ENCODE measurements at places on chromosomes 7 and 10.

- DNase-seq = no peak
Observed at GRCh38 chr7:27603813-27604212, 58.9 kb downstream of the HIBADH start.

- no peak for DNase-seq
Observed at GRCh38 chr10:86786368-86786767, 29.9 kb downstream of the BMPR1A start.

DNA sequence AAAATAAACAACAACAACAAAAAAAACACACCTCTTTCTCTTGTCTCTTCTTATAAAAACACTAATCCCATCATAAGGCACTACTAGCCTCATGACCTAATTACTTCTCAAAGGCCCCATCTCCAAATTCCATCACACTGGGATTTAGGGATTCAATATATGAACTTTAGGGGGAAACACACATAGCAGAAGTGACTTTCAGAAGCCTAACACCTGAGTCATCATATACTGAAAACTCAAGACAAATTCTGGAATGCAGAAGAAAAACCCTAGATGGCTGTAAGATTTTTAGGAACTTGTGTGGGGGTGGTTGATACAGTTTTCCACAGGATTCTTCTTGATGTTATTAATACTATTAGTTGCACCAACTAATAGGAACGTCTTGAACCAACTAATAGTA, 33.7 kb upstream of the CSTF2T start:
- DNase-seq = no peak

- no peak for DNase-seq
Observed at GRCh38 chr7:157827045-157827862, 490.4 kb downstream of the DNAJB6 start.

DNA sequence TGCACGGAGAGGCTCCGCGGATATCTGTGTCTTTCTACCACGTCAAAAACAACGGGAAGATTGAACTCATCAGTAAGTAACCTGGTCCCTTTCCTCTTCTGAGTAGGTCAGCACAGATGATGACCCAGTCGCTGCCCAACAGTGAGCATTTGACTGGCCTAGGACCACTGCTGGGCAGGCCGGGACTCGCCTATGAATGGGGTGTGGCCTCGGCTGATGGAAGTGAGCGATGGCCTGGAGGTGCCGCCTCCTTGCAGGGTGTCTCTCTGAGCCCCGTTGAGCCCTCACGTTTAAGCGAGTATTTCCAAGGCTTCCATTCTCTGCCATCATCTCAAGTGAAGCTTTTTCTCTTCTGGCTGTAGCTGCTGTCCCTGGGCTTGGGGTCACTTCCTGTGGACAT, 18.1 kb downstream of the EIF3B start:
- DNase-seq = no peak

DNA sequence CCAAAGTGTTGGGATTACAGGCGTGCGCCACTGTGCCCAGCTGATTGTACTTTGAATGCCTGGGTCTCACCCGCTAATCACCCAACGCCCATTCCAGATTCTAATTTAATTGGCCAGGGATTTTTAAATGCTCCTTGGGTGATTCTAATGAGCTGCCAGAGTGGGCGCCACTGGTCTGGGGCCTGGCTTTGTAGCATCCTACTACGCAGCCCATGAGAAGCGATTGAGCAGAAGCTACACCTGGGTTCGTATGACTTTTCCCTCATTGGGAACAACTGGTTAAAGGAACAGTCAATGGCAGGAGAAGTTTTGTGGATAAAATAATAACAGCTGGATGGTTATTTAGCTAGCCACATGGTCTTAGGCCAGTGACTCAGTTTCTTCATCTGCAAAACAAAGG, 108.0 kb downstream of the SPAG6 start:
- DNase-seq = no peak

DNA sequence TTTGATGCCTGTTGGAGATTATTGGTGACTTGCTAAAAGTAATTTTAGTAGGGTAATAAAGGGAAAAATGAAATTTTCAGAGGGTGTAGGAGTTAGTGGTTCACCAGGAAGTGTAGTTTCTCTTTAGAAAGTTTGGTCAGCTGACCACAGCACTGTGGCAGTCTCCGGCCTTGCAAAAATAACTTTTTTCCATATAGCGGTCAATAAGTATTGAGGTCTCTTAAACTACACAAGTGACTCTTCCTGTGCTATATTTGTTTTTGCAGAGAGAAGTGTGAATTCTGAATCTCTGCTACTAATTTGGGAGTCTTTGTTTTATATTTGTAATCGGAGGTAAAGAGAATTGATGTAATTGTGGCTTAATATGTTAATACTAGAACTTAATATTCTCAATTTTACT, 24.3 kb downstream of the PTPN12 start:
- no peak for DNase-seq

DNA sequence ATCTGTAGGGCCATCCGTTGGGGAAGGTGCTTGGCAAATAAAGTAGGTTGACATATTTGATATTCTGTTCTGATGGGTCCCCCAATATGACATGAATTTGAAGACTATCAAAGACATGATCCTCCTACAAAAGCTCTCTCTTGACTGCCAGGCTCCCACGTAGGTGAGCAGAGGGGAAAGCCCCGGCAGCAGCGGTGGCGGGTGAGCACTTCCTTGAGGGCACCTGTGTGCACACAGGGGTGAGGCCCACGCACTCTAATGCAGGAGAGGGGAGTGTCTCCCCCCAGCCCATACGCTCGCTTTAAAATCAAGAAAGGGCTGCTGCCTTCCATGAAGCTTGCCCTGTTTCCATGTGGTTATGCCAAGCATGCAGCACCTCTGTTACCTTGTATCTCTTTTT, 100.4 kb downstream of the TAX1BP1 start:
- DNase-seq = no peak

DNA sequence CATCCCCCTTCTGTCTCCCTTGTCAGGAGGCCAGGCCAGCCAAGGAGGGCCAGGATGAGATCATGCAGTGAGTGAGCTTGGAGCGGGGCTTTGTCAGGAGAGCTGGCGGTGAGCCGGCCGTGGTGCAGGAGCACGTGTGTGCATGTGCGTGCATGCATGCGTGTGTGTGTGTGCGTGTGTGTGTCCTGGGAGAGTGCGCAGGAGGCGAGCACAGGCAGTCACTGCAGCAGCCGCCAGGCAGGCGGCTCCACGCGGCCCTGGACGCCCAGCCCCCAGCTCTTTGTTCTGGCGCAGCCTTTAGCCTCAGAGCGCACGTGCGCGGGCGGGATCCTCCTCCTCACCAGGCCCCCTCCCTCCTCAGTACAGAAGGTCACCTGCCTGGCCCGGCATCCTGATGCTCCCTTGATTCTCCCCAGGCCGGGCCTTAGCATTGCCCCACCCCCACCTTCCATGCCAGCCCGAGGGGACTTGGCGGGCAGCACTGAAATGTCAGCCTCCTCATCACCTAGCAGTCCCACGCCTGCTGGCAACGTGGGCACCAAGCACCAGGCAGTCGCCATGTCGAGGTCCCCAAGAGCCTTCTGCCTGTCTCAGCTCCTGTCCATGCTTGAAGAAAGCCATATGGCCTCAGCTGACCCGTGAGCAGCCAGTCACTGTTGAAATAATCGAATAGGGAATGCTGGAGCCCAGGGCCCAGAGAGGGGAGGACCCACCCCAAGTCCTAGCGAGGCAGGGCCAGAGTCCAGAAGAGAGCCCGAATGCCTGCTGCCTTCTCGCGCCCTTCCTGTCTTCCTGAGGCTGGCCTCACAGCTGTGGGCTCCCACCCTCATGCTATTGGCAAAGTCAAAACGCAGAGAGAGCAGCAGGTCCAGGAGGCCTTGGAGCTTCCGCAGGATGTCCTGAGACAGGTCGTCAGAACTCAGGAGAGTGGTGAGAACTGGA, 125.9 kb upstream of the PPIF start:
- no peak for DNase-seq

DNA sequence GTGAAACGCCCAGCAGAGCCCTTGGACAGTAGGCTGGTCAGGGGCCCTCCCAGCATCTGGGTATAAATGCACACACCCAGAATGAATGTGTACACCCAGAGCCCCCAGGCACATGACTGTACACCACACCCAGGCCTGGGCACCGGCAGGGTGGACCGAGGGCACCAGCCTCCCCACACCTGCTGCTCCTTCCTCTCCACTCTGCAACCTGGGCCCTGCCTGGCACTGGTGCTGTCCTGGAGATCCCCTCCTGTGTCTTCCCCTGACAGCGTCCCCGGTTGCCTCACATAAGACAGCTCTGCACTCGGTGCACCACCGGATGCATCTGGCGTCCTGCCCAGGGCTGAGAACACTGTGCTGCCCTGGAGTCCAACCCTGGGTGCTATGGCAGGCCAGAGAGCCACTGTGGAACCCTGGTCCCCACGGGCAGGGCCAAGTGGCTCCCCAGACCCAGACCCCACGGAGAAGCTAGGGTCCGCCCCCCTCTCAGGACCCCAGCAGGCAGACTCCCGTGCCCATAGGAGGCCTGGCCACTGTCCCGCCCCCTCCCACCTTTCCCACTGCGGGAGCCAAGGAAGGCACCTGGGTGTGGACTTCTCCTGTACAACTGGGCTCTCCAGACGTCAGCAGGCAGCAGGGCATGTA, 6.6 kb downstream of the RASGEF1A start:
- DNase-seq = no peak

DNA sequence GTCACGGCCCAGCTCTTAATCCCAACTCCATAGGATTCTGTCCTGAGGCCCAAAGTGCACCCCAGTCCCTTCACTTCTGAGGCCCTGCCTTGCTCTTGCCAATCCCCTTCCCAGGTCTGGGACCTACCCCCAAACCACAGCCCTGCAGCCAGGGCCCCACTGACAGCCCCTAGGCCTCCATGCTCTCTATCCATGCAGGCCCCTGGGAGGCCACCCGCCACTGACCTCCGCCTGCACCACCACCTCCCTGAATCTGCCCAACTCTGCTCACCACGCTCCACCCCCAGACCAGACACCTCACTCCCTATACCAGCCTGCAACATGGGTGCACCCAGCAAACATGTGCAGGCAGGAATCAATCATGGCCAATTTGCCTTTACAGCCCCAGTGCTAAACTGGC, 10.2 kb downstream of the SLIT1 start:
- DNase-seq = no peak

All from nucleus accumbens (tissue), 56 donors.